Activated naive CD8-positive, alpha-beta T cell treated with anti-CD3 and anti-CD28 coated beads, Interleukin-2, amount 10 ng/mL, durations not matched to agents 7 days and 5 days (primary cell): ENCODE measurements at places on chromosomes 7 and 10. TPM values are rescaled to one million over a fixed set of nuclear protein-coding genes. Genes with fewer than 3 reads are reported as not detected.

Gene CYP2E1
- total RNA-seq = 0.65 TPM

Gene SFTPA1
- total RNA-seq = not detected

Gene DNAH11
- total RNA-seq = 0.25 TPM

Gene DKK1
- total RNA-seq = not detected

Gene OR9A2
- total RNA-seq = not detected

Gene PDZD7
- 1.4 TPM for total RNA-seq

Gene PCLO
- total RNA-seq = not detected

- DNase-seq = no peak
Observed at GRCh38 chr7:108643136-108643535, 73.5 kb downstream of the DNAJB9 start.

GRCh38 chr10:15163253-15163828 lies 5.2 kb downstream of the NMT2 start:
- DNase-seq = no peak

GRCh38 chr10:51786016-51786683 lies 86.8 kb upstream of the CSTF2T start:
- no peak for DNase-seq

DNA sequence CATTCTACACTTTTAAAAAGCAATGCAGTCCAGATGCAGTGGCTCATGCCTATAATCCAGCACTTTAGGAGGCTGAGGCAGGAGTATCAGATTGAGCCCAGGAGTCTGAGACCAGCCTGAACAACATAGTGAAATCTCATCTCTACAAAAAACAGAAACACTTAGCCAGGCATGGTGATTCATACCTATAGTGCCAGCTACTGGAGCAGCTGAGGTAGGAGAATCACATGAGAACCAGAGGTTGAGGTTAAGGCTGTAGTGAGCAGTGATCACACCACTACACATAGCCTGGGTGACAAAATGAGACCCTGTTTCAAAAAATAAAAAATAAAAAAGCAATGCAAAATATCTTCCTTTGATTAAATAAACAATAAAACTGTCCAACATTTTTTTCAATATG lies 205.2 kb downstream of the GRM8 start:
- DNase-seq = no peak

GRCh38 chr7:672891-673290 lies 53.6 kb upstream of the DNAAF5 start:
- DNase-seq = no peak

Gene NRG3
- total RNA-seq = not detected

Gene ACTL6B
- not detected for total RNA-seq

Gene TMEM178B
- 0.06 TPM for total RNA-seq

GRCh38 chr7:32256376-32256775 lies 186.2 kb upstream of the PDE1C start:
- no peak for DNase-seq

DNA sequence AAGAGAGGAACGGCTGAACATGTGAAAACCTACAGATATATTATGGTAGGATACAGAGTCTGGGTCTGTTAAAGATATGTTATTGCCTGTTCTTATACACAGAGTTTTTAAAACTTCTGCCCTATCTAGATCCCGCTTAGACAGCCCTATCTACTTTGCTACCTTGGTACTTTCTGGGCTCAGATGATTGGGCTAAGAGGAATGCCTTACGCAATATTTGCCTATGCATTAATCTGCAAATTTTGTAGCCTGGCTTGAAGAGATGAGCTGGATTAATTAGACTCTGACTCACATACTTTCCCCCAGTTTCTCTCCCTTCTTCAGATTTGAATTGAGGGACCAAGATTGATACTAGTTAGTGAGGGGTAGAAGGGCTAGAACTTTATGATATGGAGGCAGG lies 33.6 kb upstream of the A1CF start:
- no peak for DNase-seq

DNA sequence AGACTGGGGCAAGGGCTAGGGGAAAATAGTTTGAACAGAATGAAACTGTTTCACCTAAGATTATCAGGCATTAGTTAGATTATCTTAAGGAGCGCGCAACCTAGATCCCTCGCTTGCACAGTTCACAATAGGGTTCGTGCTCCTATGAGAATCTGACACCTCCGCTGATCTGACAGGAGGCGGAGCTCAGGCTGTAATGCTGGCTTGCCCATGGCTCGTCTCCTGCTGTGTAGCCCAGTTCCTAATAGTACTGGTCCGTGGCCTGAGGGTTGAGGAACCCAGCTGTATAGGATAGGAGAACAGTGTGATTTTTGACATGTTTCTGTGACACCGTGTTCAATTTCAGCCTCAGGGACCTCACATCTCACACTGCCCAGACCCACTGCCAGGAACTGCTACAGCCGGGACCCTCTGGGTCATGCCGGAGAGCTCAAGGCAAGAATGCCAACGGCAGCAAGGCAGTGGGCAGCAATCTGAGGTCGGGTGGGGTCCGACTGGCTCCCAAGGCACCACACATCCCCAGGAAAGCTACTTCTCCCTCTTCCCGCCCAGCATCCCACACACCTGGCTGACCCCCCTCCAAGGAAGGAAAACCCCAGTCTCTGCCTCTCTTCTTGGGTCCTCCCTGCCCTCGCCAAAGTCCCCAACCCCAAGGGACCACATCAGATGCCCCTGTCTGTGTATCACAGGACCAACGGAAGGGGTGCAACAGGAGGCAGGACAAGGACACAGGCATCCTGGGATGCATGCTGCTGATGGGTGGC lies 31.7 kb downstream of the CAMK2B start:
- DNase-seq = no peak

DNA sequence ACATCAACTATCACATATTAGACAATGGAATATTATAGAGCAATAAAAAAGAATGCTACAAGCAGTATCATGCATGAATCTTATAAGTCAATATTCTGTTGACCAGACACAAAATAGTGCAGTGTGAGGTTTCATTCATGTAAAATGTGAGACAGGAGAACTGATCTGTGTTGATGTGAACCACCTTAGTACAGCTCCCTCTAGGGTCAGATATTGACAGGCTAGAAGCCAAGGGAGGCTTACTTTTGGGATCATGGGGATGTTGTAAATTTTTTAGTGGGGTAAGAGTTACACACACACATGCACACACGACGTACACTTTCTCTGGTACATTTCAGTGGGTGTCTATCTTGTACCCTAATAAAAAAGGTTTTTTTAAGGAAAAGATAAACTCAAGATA lies 231.6 kb upstream of the FOXK1 start:
- DNase-seq = no peak

GRCh38 chr7:65812281-65812680 lies 60.6 kb upstream of the VKORC1L1 start:
- DNase-seq = no peak

Gene PURB
- total RNA-seq = 34.8 TPM

DNA sequence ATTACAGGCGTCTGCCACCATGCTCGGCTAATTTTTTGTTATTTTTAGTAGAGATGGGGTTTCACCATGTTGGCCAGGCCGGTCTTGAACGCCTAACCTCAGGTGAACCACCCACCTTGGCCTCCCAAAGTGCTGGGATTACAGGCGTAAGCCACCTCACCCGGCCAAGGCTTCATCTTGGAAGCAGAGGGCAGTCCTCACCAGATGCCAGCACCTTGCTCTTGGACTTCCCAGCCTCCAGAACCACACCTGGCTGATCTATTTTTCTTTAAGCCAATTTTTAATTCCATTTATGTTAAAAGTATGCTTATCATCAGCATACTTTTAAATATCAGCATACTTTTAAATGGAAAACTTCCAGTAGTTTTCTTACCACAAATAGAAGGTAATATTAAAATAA lies 12.2 kb downstream of the ANXA7 start:
- DNase-seq = no peak

Gene PTN
- total RNA-seq = not detected

GRCh38 chr7:116166156-116166555 lies 44.2 kb upstream of the TES start:
- DNase-seq = no peak

DNA sequence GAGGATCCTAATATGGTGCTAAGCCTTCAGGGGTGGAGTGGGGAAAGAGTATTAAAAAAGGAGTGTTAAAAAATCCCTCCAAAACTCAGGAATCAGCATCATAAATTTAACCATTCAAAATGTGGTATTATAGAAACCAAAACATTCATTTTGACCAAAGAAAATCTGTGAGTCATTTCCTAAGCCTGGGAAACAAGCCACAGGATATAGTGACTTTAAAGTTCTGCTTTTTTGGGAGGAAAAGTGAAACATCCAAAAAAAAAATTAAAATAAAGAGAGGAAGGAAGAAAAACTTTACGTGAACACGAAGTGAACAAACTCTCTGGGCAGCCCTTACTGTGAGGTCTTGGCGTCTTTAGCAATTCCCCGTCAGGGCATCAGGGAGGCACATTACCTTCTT lies 74.0 kb upstream of the GSDME start:
- no peak for DNase-seq

Gene CDK13
- 62.7 TPM for total RNA-seq

Gene TACC2
- total RNA-seq = not detected

Gene ZNF736
- total RNA-seq = 38.9 TPM

Gene CUL1
- 53.8 TPM for total RNA-seq

Gene TMEM196
- not detected for total RNA-seq

- DNase-seq = no peak
Observed at GRCh38 chr10:103727546-103727963, 127.8 kb downstream of the SH3PXD2A start.

DNA sequence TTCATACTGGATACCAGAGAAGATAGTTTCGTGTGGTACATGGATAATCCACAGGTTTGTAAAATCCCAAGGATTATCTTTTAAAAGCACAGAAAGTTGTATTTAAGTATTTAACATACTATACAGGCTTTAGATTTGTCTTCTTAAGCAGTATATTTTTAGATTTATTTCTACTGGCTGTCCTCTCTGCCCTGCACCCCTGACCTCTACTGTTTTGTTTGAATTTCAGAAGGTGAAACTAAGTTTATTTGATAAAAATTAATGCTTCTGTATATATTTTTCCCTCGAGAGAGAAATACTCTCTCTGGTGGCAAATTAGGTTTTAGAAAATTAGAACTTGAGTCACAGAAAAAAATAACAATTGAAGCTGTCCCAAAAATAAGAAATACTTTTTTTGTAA lies 18.8 kb downstream of the PLEKHA1 start:
- DNase-seq = no peak

Gene OR2A42
- not detected for total RNA-seq

DNA sequence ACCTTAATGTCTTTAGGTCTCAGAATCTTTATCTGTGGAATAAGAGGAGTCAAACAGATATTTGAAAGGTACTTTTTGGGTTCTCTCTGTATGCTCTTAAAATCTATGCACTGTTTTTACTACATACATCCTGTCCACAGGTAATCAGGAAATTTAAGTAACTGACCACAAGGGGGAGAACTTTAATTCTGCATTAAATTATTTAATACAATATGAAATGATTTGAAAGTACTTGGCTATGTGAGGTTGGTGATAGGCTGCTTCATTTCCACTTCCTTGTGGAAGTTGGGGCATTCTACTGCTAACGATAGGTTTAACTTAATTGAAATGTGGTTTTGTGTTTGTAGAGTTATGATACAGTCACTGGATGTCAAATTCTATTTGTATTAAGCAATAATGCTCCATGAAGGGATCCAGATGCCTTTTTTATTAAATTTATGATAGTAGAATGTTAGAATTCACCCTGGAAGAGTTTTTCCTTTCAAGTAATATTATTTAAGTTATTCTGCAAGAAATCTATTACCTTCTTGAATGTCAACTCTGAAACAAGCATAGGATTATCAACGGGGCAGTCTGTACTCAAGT lies 6.0 kb downstream of the TEX47 start:
- DNase-seq = no peak

GRCh38 chr10:24953675-24954074 lies 1.3 kb upstream of the PRTFDC1 start:
- no peak for DNase-seq

Gene IGF2BP3
- total RNA-seq = 0.37 TPM

- no peak for DNase-seq
Observed at GRCh38 chr10:13321576-13321975, 21.7 kb upstream of the PHYH start.

DNA sequence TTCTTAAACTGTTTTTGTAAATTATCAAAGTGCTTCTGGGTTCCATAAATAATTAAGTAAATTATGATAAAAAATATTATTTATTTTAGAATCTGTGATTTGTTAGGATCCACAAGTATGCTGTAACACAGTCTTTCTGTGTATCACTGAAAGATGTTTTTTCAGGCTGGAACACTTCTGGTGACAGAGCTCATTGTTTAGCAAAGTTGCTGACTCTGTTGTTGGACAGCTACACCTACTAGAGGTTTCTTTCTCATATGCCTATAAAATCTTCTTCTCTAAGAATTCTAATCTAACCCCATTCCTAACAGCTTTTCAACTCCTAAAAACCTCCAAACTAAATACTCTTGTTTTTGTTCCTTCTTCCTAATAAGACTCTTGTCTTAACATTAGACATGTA lies 176.8 kb downstream of the THSD7A start:
- DNase-seq = no peak

DNA sequence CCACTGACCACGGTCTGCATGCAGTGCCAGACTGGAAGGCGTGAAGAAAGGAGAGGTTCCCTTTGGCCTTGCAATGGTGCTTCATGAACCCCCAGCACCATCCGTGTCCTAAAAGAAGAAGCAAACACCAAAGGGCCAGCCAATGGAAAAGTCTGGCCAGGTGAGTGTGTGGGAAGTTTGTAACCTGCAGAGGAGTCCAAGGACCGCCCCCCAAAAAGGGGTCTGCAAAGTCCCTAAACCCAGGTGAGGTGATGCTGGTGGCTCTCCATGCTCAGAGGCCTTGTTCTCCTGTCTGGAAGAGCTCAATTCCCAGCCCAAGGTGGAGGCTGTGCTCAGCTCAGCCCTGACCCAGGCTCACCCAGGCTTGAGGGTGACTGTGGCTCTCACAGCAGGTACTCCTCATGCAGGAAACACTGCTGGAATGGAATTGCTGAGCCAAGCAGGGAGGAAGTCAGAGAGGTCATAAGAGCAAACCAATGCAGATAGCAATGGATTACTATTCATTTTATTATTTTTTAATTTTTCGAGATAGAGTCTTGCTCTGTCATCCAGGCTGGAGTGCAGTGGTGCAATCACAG lies 52.4 kb upstream of the NANOS1 start:
- DNase-seq = no peak

DNA sequence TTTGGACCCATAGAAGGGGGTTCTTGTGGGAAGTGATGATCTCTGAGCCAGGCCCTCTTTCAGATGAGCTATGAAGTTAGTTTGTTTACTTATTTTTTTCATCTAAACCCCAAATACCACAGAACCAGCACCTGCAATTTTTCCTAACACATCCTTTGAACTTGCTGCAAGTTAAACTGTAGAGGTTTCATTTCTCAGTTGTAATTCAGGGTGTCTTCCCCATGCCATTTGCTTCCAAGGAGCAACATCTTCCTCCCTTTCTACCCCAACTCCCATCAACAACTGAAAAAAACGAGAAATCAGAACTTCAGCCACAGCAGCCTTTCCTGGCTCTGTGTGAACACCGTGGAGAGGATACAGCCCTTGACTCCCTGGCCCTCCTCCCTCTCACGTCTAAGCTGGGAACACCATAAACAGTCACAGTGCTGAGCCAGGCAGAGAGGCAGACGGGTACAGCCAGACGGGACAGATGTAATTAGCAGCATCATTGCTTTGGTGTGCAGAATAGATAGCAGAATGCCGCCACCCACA lies 63.6 kb downstream of the RGS10 start:
- no peak for DNase-seq

GRCh38 chr7:134771111-134771510 lies 8.3 kb upstream of the CALD1 start:
- DNase-seq = no peak

- DNase-seq = no peak
Observed at GRCh38 chr7:150507947-150508602, 6.6 kb upstream of the GIMAP7 start.
